ENCODE measurements at places on chromosomes 6 and 20.

- DNase-seq, result no peak
These were observed 263.3 kb upstream of the QKI start for GRCh38 chr6:163151212-163151611.

- DNase-seq, result no peak
These were observed 360.7 kb upstream of the CHD6 start for GRCh38 chr20:41978875-41979274.

DNA sequence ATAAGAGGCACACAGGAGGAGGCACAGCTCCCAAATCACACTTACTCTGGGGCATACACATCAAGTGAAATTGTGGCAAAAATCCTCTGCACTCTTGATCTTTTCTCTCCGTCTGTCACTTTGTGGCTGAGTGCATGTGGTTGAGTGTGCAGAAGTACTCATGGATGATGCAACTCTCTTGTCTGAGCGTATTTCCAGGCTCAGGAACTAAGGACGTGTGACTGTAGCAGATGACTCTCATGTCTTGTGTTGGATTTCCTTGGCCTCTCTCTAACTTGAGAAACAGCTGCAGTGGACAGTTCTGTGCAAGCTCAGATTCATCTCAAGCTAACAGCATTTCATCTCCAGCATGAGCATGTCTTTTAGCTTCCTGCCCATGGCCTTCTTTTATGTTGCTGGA, 245.4 kb upstream of the FLRT3 start:
- peak; percentile 40 for DNase-seq

DNA sequence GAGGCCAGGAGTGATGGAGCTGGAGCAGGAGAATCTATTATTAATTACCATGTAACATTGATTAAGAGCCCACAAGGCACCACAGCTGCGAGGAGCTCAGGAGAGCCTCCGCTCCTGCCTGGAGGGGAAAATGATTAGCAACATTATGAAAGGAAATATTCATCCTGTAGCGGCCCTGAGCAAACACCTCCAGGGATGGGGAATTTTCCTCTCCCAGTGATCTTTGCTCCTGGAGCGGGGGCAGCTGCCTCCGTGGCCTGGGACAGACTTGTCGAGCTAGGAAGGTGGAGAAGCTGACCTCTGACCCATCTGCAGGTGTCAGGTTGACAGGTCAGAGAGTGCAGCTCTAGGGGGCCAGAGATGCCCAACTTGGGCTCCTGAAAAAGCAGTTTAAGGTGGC, 40.1 kb upstream of the SIRPA start:
- no peak for DNase-seq

DNA sequence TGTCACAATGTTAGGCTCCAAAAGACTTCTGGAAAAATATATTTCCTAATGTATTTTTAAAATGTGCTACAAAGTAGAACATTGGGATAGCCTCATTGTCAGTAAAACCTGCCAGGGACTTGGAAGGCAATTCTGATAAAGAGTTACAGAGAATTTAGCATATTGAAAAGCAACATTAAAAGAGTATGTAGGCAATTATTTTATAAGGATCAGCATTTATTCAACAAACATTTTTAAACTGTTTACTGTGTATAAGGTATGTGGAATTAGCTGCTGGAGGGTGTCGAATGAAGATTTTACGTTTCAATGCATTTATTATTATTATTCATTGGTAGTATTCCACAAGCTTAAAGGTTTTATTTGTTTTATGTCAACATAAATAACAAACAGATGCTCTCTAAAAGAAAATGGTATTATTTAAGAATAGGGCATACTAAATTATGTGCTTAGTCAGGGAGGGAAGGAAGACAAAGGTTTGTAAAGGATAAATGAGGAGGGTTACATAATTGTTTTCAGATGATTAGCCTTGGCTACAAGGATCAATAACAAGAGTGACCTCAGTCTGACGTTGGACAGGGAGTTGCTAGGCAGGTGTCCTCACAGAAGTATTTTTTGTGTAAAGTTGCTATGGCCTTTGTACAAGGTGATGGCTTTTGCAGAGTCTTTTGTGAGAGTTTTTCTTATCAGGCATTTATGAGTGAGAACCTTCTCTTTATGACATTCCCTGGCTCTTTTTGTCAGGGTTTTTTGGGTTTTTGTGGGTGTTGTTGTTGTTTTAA, 313.4 kb upstream of the PLCB4 start:
- DNase-seq, result peak; percentile 11

DNA sequence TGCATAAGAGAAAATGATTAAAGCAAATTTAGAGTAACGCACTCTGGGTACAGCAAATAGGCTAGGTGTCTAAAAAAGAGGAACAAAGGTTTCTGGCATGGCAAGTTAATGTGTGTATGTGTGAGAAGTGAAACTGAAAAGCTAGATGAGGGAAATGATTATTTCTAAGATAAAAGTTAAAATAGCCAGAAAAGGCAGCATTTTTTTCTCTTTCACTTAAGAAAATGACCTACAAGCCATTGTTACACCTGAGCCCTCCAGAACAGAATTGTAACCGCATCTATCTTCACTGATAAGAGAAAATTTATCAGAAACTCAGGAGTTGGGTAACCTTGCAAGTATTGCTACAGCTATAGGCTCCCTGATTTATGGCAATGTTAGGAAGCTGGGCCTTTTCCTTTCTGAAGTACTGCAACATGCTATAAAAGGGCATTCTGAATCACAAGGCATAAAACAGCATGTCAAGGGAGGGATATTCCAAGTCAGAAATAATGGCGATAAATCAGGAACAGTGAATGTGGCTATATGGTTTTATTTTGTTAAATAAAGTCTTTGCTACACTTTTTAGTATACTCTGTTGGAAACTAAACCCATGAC, 395.3 kb downstream of the TBC1D32 start:
- no peak for DNase-seq

DNA sequence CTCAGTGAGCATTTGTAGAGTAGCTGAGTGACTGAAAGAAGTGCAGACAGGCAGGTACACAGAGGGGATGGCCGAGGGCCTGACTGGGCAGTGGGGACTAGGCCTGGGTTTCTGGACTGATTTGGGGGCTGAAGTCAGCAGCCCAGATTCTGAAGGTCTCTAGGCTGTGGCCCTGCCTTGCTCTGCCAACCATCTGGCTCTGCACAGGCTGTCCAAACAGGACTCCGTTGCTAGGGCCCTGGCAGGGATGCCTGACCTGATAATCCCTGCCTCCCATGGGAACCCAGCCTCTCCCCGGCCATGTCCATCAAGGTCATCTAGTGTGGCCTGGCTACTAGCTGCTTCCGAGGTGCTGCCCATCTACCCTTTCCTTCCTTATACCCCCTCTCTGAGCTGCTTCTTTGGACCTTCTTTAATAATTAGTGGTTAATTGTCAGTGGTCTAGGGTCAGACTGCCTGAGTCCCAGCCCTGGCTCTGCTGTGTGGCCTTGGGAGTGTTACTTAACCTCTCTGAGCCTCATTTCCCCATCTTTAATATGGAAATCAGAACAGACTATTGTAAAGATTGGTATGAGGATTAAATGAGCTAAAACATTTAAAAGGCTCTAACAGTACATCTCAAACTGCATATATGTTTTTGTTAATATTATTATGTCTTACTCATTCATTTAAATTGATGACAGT, 137.9 kb downstream of the VEGFA start:
- no peak for DNase-seq

- DNase-seq, result no peak
These were observed 6.6 kb downstream of the CCDC167 start for GRCh38 chr6:37492991-37493660.
